ENCODE measurements at places on chromosomes 3 and 15. TPM values are rescaled to one million over a fixed set of nuclear protein-coding genes. Genes with fewer than 3 reads are reported as not detected.

GRCh38 chr15:60839510-60840211 is 360.7 kb upstream of the ICE2 start:
- no peak for DNase-seq

- DNase-seq: no peak
Measured at GRCh38 chr3:94071713-94072284, 8.9 kb downstream of the NSUN3 start.

DNA sequence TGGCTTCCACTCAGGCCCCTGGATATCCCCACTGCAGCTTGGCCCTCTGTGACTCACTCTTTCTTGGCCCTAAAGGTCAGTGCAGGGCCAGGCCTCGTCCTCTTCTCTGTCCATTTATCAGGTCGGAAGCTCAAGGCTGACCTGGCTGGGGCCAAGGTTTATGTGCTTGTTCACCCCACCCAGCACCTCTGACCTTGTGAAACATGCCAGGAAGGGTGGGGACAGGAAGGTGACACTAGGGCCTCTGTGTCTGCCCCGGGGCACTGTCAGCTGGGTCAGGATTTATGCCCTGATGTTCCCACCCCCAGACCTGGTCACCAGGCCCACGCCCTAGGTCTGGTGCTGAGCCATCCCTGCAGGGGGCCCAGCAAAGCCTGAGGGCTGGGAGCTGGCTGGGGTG is 103.8 kb downstream of the FBLN2 start:
- DNase-seq: no peak

DNA sequence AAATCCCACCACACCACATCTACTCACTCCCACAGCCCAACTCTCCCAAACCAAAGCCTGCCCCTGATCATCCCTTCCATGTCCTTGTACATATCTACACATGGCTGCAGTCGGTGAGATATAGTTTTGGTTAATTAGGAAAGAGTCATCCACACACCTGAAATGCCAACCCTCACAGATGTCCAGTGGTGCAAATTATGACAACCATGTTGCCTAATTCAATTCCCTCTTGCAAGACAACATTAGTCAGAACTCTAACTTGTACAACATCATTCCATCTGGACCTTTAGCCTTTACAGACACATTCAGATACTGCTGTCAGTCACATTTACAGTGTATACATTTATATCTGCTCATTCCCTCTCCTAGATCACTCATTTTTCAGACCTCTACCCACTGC is 41.2 kb downstream of the TUBGCP4 start:
- no peak for DNase-seq

DNA sequence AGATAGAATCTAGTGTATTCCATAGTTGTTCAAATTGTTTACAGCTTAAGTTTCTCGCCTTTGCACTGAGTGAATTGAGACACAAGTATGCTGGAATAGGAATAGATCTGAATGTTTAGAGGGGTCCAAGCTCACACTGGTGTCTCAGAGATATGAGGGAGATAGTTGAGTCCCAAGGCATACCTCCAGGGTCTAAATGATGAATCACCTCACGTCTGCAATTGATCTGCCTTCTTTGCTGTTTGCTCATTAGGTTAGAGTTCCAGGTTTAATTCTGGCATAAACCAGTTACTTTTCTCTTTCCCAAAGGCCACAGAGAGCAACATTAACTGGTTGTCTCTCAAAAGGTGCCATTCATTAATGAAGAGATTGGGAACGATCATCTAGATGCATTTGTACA is 106.3 kb upstream of the MME start:
- no peak for DNase-seq

GRCh38 chr15:94230431-94230882 is 904 bp upstream of the MCTP2 start:
- no peak for DNase-seq

Gene MME
- 3.9 TPM for total RNA-seq

Gene CPN2
- total RNA-seq: 0.40 TPM

Gene KLHL40
- 0.12 TPM for total RNA-seq
